ENCODE measurements at places on chromosomes 13 and 19. TPM values are rescaled to one million over a fixed set of nuclear protein-coding genes. Genes with fewer than 3 reads are reported as not detected.

EDNRB gene
- 24.6 TPM for total RNA-seq

ZNF534 gene
- total RNA-seq: 2.8 TPM

SLC25A41 gene
- total RNA-seq: 1.6 TPM

WDR18 gene
- total RNA-seq: 44.1 TPM

CGB2 gene
- total RNA-seq: not detected

NLRP11 gene
- total RNA-seq: not detected

TUBA3C gene
- total RNA-seq: not detected

TNFSF9 gene
- 2.2 TPM for total RNA-seq

TSSK6 gene
- 1.2 TPM for total RNA-seq

MCEMP1 gene
- total RNA-seq: 0.78 TPM

KIR3DL2 gene
- not detected for total RNA-seq
